ENCODE measurements at places on chromosomes 12 and 14.

DNA sequence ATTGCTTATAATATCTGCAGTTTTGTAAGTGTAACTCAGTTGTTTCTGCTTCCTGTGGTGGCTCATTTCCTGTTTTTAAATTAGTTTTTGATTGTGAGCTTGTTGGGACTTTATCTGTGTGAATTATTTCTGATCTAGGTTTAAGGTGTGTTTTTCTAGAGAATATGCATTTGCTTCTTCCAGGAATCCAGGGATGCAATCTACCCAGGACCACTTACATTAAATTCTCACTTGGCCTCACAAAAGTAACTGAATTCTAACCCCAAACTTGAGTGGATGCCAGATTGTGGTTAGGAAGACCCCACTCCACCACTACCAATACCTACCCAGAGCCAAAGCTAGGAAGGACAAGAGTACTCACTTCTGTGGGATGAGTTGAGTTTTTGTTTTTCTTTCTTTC is 11.9 kb downstream of the STYX start:
- DNase-seq, result no peak

DNA sequence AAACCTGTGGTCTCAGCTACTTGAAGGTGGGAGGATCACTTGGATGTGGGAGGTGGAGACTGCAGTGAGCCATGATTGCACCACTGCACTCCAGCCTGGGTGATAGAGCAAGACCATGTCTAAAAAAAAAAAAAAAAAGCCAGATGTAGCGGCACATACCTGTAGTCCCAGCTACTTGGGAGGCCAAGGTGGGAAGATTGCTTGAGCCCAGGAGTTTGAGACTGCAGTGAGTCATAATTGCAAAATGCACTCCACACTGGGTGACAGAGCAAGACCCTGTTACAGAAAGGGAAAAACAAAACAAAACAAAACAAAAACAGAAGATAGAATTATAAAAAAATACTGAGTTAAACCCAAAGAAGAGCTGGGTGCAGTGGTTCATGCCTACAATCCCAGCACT is 29.1 kb upstream of the APOF start:
- DNase-seq, result no peak

DNA sequence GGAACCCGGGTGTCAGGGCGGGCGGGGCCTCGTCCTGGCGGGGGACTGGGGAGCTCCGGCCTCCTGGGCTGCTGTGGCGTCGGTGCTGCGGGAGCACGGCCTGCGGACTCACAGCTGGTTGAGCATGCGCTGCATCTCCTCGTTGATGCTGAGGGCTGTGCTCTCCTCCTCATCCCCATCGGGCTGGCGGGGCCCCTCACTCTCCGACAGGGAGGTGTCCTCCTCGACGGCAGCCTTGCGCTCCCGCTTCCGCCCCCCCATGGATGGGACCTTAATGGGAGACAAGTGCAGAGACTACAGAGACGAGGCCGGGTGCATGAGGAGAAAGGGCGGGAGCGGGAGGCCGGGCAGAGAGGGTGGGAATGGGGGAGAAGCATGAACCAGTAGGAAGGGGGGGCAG is 7.3 kb downstream of the IFFO1 start:
- no peak for DNase-seq

- no peak for DNase-seq
Measured at GRCh38 chr12:79886917-79887519, 47.9 kb downstream of the PPP1R12A start.

- DNase-seq, result no peak
Measured at GRCh38 chr14:22530127-22530526, 58.9 kb downstream of the DAD1 start.

GRCh38 chr14:104152686-104153393 is 14.5 kb downstream of the KIF26A start:
- no peak for DNase-seq

- DNase-seq, result no peak
Measured at GRCh38 chr12:131391399-131391798, 319.5 kb upstream of the SFSWAP start.

GRCh38 chr12:75606151-75606550 is 94.7 kb upstream of the KRR1 start:
- no peak for DNase-seq

DNA sequence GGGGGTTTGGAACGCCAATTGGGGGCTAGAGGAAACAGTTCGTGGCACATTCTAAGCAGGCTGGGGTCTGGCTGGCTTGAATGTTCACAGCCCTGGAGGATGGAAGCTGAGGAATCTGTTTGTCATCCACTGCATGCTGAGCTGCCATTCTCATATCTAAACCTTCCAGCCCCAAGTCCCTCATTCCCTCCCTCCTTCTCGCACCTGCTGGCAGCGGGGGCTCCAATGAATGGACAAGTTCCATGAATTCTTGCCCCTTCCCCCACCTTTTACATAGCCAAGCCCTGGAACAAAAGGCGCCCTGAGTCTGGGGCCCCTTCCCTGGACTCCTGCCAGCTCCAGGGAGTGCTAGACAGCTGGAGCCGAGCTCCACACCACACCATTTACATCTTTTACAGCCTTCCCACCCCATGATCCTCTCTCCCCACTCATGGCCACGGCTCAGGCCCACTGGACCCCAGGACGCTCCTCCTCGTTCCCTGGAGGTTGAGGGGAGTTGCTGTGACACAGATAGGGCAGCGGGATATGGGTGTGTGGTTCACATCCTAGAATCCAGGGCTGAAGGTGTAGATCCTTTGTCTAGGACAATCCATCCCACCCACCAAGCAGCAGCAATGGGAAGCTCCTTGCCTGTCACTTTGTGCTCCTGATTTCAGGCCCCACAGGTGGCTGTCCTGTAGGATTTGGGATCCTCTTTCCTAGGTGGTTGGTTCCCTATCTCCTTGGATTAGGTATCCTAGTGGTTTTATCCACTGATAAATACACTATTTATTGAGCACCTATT is 21.7 kb upstream of the VRTN start:
- DNase-seq, result no peak

All from stimulated activated CD4-positive, alpha-beta T cell treated with anti-CD3 and anti-CD28 coated beads, Interleukin-15, amount 100 ng/mL, for 48 hours (primary cell).